HFFc6 (cell line): ENCODE measurements at places on chromosomes 6 and 20. TPM values are rescaled to one million over a fixed set of nuclear protein-coding genes. Genes with fewer than 3 reads are reported as not detected.

DNA sequence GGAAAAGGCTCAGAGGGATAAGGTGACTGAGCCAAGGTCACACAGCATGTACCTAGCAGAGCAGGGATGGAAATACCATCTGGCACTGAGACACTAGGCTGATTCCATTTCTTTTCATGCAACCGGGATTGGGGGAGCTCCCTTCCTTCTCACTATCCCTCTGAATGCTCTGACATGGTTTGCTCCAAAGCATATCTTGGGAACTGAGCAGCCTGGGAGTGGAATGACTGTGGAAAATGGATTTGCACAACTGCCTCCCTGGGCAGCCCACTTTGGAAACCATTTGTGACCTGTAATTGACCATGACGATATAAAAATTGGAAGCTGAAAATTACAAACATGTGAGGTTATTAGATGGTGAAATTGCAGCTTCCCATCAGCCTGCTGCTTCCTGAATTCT lies 309.0 kb upstream of the CHD6 start:
- DNase-seq = no peak

DNA sequence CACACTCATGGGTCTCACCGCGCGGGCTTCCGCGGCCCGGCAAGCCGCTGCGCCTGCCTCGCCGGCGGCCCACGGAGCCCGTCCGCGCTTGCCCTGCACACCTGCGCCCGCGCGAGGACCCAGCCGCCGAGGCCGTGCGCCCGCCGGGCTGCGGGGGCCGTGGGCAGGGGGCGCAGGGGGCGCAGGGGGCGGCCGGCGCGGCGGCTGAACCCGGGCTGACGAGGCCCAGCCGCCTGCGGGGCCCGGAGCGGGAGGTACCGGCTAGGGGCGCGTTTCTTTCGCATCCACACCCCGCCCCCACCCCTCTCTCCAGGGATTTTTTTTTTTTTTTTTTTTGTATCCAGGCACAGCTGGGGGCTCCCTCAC lies 43.8 kb upstream of the OSTM1 start:
- no peak for DNase-seq

DNA sequence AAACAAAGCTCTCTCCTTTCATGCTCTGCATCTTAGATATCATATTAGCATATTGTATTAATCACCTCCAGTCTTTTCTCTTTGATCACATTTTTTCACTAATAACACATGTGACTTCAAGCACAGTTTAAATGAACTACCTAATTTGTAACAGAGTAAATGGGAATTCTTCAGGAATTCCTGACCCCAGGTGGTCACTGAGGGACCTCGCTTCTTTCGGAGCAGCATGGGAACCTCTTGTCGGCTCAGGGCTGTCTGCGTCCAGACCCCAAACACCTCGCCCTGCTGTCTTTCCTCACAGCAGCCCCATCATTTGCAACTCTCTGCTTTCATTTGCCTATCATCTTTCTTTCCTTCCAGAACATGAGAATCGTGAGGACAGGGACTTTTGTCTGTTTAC lies 103.5 kb downstream of the DACT2 start:
- no peak for DNase-seq

- DNase-seq = peak; percentile 41
These were observed 28.3 kb downstream of the COL20A1 start for GRCh38 chr20:63321148-63321831.

DNA sequence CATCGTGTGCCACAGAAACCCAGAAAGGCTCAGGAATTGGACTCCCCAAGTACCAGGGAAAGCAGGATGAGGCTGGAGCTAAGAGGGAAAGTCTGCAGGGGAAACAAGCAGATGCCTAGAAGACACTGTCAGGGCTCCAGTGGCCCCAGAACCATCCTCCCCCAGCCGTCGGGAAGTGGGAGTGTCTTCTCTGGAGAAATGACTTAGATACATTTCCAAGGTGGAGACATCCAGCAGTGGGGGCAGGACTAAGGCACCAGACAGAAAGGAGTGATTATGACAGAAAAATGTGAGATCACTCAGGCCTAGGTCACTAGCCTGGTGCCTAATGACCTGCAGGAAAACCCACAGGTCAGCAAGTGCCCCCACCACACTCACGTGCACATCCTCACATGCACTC lies 36.0 kb upstream of the VSX1 start:
- no peak for DNase-seq

GRCh38 chr20:2523919-2524708 lies 12.3 kb upstream of the TMC2 start:
- peak; percentile 67 for DNase-seq

DNA sequence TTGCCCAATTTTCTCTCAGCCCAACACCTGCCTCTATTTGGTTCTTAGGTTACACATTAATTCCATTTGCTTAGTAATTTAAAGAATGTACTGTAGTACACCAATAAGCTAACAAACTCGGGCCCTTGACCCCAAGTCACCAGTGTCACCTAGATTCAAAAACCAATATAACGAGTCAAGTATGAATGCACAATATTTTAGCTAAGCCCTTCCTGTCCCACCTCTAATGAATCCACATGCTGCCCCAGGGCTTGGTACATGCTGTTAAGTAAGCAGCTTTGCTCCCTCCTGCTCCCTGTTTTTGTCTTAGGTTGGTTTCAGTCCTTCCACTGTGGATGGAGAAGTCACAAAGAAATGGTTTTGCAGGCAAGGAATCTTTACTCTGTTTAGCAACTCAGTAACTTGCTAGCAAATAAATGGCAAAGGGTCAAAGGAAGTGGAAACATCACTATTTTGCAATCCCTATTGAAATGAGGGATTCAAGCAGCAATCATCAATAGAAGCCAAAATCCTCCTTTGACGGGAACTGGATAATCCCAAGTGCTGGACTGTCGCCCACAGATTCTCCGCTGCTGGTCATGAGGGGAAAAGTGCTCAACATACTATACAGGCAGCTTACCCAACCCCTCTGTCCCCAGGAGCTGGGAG lies 5.0 kb upstream of the MPC1 start:
- DNase-seq = no peak

DNA sequence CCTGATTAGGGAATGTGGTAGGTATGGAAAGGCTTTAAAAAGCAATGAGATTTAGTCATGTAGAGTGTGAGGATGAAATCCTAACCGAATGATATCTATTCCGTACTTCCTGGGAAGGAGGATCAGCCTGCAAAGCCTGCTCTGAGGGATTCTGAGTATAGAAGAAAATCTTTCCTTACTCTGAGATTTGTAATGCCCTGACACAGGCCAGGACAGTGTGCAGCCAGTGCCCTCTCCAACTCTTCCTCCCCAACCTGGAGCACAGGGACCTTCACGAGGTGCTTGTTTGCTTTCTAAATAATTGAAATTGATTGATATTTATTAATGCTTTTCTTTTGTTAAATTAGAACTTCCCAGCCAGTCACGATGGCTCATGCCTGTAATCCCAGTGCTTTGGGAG lies 131.6 kb downstream of the ADGRG6 start:
- no peak for DNase-seq

DNA sequence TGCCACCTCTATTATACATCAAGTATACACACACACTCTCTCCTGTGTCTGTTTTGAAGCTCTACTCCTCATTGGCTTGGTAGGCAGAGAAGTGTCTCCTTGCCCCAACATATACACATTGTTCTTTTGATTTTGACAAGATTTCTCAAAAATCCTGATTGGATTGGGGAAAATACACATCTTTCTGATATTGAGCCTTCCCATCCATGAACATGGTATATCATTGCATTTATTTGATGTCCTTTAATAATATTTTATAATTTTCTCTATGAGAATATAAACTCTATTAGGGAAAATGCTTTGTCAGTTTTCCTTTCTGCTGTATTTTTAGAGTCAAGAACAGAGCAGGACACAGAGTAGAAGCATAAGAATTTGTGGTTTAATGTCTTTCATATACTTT lies 7.2 kb downstream of the TTLL9 start:
- no peak for DNase-seq

GRCh38 chr6:33724102-33725023 lies 12.9 kb upstream of the UQCC2 start:
- DNase-seq = no peak

- no peak for DNase-seq
These were observed 118.7 kb upstream of the HMGN3 start for GRCh38 chr6:79353226-79353625.

DNA sequence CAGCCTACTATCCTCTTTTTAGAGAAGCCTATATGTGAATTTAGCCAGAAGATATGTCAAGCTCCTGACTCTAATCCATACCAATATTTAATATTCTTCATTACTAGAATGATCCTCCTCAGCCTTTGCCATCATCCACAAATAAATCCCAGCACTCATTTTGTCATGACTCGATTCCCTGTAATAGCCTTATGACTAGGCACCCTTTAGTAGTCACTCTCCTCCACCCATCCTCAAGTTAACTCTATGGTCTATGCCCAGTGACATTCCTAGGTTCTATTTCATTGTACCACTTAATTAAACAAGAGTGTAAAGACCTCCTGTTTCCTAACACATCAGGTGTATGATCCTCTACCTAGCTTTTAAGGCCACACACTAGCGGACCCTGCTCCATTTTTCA lies 450.4 kb upstream of the CITED2 start:
- DNase-seq = no peak

TRAPPC3L gene
- total RNA-seq = 0.18 to 0.45 TPM (median 0.42 TPM) in 3 replicates

KHDC1L gene
- 0.41 TPM in 1 of 3 replicates, not detected in the others for total RNA-seq
